ENCODE measurements at places on chromosomes 3 and 15.

GRCh38 chr15:58293622-58294550 is 137.9 kb upstream of the LIPC start:
- DNase-seq, result no peak

DNA sequence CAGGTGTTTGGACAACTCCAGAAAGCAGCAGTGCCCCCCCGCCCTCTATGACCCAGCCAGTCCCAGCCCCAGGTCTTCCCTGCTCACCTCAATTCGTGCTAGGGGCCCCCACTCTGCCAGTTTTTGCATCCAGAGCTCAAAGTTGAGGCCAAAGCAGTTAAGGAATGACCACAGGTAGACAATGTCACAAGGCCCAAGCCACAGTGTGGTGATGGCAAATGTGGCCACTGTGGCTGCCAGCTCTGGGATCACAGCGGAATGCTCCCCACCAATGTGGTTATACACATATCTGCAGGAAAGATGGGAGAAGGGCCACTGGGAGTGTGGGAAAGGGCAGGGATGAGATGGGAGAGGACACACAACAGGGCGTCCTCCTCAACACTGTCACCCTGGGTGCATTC is 8.2 kb downstream of the KLHL40 start:
- no peak for DNase-seq

GRCh38 chr3:171936191-171936841 is 93.2 kb downstream of the TMEM212 start:
- DNase-seq, result no peak

DNA sequence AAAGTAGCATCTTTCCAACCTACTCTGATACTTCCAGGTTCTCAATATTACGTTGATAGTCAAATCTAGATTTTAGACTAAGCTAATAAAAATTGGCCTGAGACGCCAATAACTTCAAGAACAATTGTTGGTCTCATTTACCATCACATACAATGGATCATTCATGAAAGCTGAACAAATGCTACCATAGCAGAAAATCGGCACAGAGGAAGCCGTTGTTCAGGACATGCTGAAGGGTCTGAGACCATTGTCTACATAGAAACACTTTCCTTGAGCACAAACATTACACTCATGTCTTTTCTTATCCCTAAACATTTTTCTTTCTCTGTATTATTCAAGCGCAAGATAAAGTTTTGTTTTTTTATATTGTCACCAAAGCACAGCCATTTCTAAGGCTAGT is 37.2 kb upstream of the FHIT start:
- no peak for DNase-seq

DNA sequence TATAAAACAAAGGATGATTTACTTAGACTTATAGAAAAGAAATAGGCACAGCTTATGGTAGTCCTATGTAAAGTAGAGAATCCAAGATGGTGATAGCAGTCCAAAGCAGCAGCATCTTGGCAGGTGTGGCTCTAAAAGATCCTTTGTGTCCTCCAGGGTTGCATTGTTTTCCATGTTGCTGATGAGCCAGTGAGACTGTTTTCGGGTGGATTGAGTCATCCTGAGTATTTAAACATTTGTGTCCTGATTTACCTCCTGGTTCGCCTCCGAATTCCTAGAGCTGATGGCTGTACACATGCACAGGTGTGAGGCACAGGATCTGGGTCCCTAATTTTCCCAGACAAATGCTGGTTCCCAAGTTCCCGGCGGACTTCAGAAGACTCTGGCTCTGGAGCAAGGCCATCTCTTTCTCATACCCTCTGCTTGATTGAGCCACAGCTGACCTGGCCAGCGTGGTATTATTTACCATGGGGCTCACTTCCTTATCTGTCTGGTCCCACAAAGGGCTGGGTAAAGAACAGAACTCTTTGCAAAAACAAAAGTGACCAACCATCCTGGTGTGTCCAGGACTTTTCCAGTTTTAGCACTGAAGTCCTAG is 51.0 kb downstream of the ARNT2 start:
- no peak for DNase-seq

- peak; percentile 17 for DNase-seq
Observed at GRCh38 chr15:68298882-68299381, 21.4 kb downstream of the FEM1B start.
